NCI-H446 (cell line): ENCODE measurements at places on chromosomes 11 and 22.

GRCh38 chr22:49930596-49931412 lies 12.4 kb downstream of the CRELD2 start:
- DNase-seq: peak; percentile 11

DNA sequence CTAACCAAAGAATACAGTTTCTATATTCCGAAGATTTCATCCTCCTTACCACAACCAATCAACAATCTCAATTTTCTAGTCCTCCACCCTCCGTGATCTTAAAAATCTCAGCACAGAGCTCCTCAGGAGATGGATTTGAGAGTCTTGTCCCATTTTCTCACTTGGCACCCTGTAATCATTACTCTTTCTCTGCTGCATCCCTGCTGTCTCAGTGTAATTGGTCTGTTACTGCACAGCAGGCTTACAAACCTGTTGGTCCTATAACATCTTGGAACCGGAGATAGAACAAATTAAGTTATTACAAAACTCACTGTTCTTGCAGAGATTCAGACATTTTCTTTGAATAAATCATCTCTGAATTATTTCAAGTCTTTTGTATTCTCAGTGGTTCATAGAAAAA lies 1227.2 kb downstream of the JRKL start:
- DNase-seq: no peak

DNA sequence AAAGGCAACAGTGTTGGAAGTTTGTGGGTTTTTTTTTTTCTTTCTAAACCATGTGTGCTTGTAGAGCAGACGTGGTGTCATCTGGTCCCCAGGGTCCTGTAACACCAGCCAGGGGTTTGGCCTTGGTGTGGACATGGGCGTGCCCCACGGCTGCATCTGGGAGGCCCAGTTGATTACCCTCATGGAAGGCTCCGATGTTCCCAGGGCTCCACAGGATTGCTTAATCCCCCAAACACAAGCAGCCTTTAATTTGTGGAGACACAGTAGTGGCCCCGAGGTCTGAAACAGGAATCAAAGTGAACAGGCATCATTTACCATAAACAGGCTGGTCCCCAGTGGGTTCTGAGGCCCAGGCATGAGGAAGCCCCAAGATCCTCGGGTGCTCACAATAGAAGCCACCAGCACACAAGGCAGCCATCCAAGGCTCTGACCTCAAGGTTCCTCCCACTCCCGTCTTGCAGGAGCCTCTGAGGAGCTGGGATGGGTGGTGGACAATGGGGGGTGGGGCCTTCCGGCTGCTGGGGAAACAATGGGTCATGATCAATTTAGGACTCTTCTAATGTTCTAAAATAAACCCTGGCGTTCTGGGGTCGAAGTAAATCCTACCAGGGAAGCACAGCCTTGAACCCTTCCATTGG lies 115.0 kb upstream of the CD82 start:
- no peak for DNase-seq

GRCh38 chr22:36029406-36029755 lies 757 bp upstream of the RBFOX2 start:
- DNase-seq: no peak

DNA sequence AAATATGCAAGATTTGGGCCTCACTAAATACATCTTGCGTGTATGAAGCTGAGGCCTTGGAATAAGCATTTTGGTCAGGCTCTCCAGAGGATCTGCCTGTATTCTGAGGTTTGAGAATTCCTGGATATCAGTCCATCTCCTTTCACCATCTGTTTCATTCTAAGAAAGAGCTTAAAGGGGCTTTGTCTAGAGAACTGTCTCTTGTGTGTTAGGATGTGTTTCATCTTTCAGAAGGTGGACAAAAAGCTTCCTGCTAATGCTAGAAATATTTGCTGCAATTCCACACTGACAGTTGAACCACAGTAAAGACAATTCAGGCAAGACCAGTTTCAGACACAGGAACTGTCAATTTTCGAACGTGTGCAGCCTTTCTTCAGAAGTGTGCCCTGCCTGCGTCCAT lies 185.4 kb downstream of the DBX1 start:
- DNase-seq: no peak

DNA sequence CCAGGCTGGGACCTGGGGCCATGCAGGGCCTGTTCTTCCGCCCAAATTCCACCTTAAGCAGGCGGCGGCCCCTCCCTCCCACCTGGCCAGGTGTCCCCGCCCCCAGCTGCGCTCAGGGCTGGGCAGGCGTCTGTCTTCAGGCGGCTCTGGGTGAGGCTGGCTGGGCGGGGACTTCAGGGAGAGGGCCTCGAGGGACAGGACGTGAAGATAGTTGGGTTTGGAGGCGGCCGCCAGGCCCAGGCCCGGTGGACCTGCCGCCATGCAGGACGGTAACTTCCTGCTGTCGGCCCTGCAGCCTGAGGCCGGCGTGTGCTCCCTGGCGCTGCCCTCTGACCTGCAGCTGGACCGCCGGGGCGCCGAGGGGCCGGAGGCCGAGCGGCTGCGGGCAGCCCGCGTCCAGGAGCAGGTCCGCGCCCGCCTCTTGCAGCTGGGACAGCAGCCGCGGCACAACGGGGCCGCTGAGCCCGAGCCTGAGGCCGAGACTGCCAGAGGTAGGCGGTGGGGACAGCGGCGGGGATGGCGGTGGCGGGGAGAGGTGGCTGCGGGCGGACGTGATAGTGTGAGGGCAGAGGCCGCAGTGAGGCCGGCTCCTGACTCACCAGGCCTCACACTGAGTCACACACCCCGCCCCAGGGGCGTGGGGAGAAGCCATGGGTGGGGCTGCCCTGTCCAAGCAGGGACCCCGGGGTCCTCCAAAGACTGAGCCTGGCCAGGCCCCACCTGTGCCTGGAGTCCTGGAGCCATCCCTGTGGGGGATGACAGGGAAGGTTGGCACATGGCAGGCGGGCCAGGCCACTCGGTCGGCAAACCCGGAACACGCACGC lies at the start of gene PKP3:
PKP3 (plus strand) TSS at position 176 of the 824 bp plus-strand sequence; CDS start at position 260, 84 bp downstream.
- no peak for DNase-seq

- DNase-seq: no peak
Observed at GRCh38 chr22:43580271-43580750, 168.5 kb downstream of the MPPED1 start.

- DNase-seq: no peak
Observed at GRCh38 chr11:19242179-19242932, 1.6 kb upstream of the E2F8 start.

DNA sequence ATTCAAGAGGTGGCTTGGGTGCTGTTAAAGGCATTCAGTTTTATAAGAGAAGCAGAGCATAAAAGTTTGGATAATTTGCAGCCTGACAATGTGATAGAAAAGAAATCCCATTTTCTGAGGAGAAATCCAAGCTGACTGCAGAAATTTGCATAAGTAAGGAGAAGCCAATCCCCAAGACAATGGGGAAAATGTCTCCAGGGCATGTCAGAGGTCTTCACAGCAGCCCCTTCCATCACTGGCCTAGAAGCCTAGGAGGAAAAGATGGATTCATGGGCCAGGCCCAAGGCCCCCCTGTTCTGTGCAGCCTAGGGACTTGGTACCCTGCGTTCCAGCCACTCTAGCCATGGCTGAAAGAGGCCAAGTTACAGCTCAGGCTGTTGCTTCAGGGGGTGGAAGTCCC lies 207.3 kb downstream of the METTL15 start:
- DNase-seq: no peak

DNA sequence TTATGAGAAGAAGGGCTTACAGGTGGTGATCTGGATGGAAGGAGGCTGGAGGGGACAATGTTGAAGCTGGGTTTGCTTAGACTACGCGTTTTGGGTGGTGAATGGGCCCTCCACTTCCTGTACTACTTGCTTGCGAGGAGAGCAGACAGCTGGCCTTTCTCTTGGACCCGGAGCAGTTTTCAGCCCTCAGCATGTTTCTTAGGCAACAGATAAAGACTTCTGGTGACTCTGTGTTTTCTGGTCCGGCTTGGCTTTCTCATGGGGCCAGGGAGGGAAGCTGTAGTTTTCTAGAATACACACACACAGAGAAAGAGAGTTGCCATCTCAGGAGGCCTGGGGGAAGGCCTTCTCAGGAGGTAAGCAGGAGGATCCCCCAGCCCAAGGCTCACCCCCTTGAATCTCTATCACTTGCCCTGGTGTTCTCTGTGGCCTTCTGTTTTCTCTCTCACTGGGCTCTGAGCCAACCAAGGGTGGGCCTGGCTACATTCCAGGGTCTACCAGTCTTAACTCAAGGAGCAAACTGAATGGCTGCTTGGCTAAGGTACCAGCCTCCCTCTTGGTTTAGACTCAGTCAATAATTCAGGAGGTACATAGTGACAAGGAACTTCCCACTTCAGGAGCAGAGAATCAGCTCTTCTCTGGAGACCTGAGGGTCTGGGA lies 2.4 kb downstream of the CCS start:
- peak; percentile 72 for DNase-seq

GRCh38 chr22:26847816-26848215 lies 190.4 kb downstream of the MIAT start:
- no peak for DNase-seq

DNA sequence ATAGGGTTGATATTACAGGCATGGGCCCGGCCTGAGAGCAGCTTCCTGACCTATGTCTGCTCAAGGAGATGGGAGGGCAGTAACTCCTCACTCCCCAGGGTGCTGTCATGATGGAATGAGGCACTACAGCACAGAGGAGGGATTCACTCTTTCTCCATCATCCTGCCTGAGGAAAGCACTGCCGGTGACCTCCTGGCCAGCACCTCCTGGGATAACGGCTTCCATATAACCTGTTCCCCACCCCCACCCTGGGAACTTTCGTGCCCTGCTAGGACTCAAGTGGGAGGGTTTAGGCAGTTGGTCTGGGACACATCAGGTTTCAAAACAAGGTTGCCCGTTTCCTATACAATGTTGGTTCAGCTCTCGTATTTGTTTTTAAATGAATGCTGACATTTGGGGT lies 42.7 kb upstream of the MN1 start:
- DNase-seq: no peak

GRCh38 chr11:69249311-69250185 lies 44.4 kb upstream of the MYEOV start:
- DNase-seq: no peak
